Activated CD4-positive, alpha-beta T cell treated with anti-CD3 and anti-CD28 coated beads for 36 hours (primary cell): ENCODE measurements at places on chromosomes 3 and 15. TPM values are rescaled to one million over a fixed set of nuclear protein-coding genes. Genes with fewer than 3 reads are reported as not detected.

The CEP152 gene
- total RNA-seq, result 34.4 TPM

The PCSK6 gene
- total RNA-seq, result 0.95 TPM

The SERINC4 gene
- total RNA-seq, result 0.42 TPM

The ASB14 gene
- total RNA-seq, result not detected

The CPN2 gene
- not detected for total RNA-seq

The ALDH1A2 gene
- not detected for total RNA-seq

The PPP1R14D gene
- total RNA-seq, result not detected

The LOXL1 gene
- total RNA-seq, result 2.5 TPM

The CHRNA5 gene
- 8.5 TPM for total RNA-seq

The FBXL22 gene
- total RNA-seq, result 0.61 TPM

The MORC1 gene
- not detected for total RNA-seq

- no peak overlapping the region for H3K4me3 ChIP-seq
- no peaks in the 10 kb centered on the region for H3K4me1 ChIP-seq
- no peak overlapping the region for H3K27ac ChIP-seq
- DNase-seq, result no peak
- peaks cover 36% of the 10 kb centered on the region for H3K27me3 ChIP-seq
Observed at GRCh38 chr3:186680869-186681268, 15.1 kb downstream of the HRG start.

DNA sequence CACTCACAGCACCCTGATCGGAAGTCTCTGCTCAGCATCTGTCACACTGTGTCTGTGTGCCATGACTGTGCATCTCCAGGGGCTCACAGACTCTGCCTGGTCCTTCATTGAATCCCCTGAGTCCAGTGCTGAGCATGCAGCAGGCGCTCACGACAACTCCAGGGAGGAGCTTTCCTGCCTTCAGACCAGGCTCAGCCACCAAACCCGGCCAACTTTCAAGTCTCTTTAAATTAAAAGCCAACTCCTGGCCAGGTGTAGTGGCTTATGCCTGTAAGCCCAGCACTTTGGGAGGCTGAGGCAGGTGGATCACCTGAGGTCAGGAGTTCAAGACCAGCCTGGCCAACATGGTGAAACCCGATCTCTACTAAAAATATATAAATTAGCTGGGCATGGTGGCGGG is 24.2 kb downstream of the GRAMD2A start:
- H3K4me3 ChIP-seq, result no peak overlapping the region
- no peaks in the 10 kb centered on the region for H3K4me1 ChIP-seq
- no peaks in the 10 kb centered on the region for H3K27me3 ChIP-seq
- no peaks in the 10 kb centered on the region for H3K36me3 ChIP-seq
- no peak for DNase-seq
- H3K27ac ChIP-seq, result no peak overlapping the region

DNA sequence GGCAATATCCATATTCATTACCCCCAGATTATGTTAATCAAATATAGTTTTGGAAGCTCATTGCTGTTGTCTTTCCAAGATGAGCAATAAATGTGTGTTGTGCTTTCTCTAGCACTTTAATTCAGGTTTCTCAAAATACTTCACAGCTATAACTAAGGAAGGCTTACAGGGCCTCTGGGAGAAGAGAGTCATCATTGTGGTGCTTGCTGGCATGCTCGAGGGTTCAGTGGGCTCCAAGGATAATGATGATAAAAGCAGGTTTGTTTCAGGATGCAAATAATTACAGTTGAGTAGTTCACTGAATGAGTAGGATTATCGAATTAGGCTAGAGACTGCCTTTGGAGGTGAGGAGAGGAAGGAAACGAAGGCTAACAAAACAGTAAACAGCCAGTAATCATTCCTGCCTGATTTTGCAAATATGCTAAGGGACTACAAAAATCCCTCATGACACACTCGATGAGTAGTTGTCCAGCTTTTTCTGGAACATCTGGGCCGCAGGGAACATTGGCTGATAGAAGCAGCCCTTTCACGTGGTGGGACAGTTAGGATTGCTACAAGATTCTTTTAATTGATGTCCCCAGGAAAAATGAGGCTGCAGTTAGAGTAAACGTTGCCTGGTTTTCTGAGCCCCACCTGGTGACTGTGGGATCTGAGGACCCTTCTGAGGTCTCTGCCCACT is 54.1 kb downstream of the SLC7A14 start:
- no peak for DNase-seq
- no peak overlapping the region for H3K4me3 ChIP-seq
- peaks cover 9% of the 10 kb centered on the region for H3K27me3 ChIP-seq
- H3K27ac ChIP-seq, result no peak overlapping the region

DNA sequence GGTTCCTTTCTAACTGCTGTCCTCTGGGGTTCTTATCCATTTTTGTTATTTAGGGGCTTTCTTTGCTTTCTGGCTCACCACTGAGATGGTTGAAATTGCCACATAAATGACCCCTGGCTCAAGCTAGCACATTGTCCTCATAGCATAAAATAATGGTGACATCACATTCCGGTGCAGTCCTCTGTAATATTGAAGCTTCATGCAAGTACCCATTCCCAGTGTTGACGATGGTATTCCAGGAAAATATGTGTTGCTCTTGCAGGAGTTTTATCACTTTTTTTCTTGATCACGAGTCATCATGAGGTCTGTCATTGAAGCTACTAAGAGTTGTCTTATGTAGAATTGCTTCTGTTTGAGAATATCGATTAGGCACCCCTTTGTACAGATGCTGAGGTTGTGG is 56.1 kb downstream of the CRTC3 start:
- peaks cover 30% of the 10 kb centered on the region for H3K36me3 ChIP-seq
- no peaks in the 10 kb centered on the region for H3K27me3 ChIP-seq
- no peak overlapping the region for H3K4me3 ChIP-seq
- no peak overlapping the region for H3K27ac ChIP-seq
- peaks cover 53% of the 10 kb centered on the region for H3K4me1 ChIP-seq

GRCh38 chr3:170007031-170007663 is 30.6 kb upstream of the GPR160 start:
- no peaks in the 10 kb centered on the region for H3K27me3 ChIP-seq
- no peaks in the 10 kb centered on the region for H3K36me3 ChIP-seq
- H3K4me1 ChIP-seq, result peaks cover 37% of the 10 kb centered on the region
- DNase-seq, result peak; percentile 65

- H3K4me3 ChIP-seq, result no peak overlapping the region
- H3K36me3 ChIP-seq, result peaks cover 46% of the 10 kb centered on the region
- DNase-seq, result no peak
- H3K4me1 ChIP-seq, result no peaks in the 10 kb centered on the region
Observed at GRCh38 chr3:8911781-8912180, 51.5 kb downstream of the RAD18 start.

DNA sequence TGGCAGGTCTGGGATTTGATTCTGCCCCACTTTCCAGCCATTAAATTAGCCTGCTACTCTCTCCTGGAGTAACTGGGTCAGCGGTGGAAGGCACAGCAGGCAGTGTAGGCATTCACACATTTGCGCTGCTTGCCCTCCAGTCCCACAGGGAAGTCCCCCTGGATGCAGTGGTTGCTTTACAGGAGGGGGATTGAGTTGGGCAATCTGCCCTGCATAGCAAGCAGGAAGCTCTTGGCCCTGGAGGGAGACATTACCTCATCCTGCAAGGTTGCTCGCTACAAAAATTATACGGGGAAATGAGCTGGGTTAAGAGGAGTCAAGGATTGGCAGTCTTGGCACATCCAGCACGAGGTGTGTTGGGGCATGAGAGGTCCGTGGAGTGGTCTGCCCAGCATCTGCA is 14.8 kb downstream of the MCM2 start:
- H3K4me1 ChIP-seq, result no peaks in the 10 kb centered on the region
- DNase-seq, result no peak
- H3K4me3 ChIP-seq, result no peak overlapping the region
- no peak overlapping the region for H3K27ac ChIP-seq

GRCh38 chr3:29335943-29336342 is 55.1 kb downstream of the RBMS3 start:
- no peaks in the 10 kb centered on the region for H3K27me3 ChIP-seq
- H3K36me3 ChIP-seq, result no peaks in the 10 kb centered on the region
- no peaks in the 10 kb centered on the region for H3K4me1 ChIP-seq
- no peak overlapping the region for H3K27ac ChIP-seq
- no peak for DNase-seq
- H3K4me3 ChIP-seq, result no peak overlapping the region

- no peak overlapping the region for H3K4me3 ChIP-seq
- H3K36me3 ChIP-seq, result no peaks in the 10 kb centered on the region
- no peaks in the 10 kb centered on the region for H3K4me1 ChIP-seq
- no peak overlapping the region for H3K27ac ChIP-seq
- H3K27me3 ChIP-seq, result peaks cover 2% of the 10 kb centered on the region
Observed at GRCh38 chr3:143109861-143110260, 9.7 kb upstream of the CHST2 start.

- DNase-seq, result no peak
- H3K27me3 ChIP-seq, result no peaks in the 10 kb centered on the region
- H3K27ac ChIP-seq, result no peak overlapping the region
- no peaks in the 10 kb centered on the region for H3K36me3 ChIP-seq
- H3K4me1 ChIP-seq, result no peaks in the 10 kb centered on the region
- H3K4me3 ChIP-seq, result no peak overlapping the region
Observed at GRCh38 chr3:32791833-32792232, 26.0 kb upstream of the TRIM71 start.

- H3K36me3 ChIP-seq, result peaks cover 39% of the 10 kb centered on the region
- peak overlapping the region; percentile 60 for H3K27ac ChIP-seq
- peak overlapping the region; percentile 4 for H3K4me3 ChIP-seq
- H3K4me1 ChIP-seq, result peaks cover 80% of the 10 kb centered on the region
- no peaks in the 10 kb centered on the region for H3K27me3 ChIP-seq
- no peak for DNase-seq
Observed at GRCh38 chr3:44981751-44982150, 5.7 kb downstream of the EXOSC7 start.

DNA sequence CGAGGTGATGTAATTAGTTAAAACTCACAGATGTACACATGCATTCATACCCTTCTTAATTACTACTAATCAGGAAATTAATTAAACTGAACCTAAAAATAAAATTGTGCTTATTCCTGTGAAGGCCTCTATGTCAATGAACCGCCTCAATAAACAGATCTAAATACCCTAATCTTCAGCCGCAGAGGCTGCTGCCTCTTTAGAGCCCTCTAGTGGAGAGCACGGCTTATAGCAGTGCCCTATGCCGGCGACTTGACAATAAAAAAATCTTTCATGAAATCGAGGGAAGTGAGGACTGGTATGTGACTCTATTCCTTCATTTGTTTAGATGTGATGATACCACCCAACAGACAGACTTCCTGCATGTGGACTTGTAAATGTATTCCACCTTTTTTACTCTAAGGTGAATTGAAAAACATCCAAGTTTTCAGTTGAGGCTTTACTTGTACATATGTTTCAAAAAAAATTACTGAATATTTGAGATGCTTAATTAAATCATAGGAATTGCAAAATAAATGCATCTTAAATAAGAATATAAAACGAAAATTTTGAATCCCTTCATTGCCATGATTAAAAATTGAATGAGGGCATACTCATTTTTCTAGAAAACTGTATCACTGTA is 8.3 kb upstream of the EPHA3 start:
- no peak overlapping the region for H3K27ac ChIP-seq
- peak; percentile 52 for DNase-seq
- no peak overlapping the region for H3K4me3 ChIP-seq
- peaks cover 2% of the 10 kb centered on the region for H3K27me3 ChIP-seq
- H3K36me3 ChIP-seq, result no peaks in the 10 kb centered on the region

DNA sequence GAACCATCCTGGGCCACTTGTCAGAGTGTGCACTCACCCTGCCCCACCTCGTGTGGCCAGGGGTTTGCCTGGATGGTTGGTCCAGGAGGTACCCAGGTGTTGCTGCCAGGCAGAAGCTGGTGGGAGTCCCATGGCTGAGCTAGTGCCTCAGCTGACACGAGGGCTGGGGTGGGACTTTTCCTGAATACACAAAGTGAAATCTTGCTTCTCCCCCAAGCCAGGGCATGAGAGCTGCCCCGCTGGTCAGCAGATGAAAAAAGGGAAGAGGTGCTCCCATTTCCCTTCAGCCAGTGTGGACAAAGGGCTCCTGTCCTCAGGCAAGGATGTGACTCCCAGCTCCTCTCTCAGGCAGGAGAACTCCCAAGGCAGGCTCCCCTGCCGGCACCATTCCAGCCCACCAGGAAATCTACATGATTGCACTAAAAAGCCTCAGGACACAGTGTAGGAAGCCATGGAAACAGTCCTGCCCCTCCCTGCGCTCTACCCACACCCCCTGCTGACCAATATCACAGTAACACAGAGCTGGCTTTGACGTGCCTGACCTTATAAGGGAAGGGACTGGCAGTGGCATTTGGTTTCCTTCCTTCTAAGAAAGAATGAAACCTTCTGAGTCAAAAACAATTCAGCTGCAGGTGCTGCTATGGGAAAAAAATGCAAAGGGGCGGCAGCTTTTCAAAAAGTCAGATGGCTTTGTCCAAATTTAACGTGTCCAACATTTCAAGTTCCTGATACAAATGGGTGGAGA is 33.9 kb downstream of the MYO5C start:
- no peak overlapping the region for H3K4me3 ChIP-seq
- peak overlapping the region; percentile 84 for H3K27ac ChIP-seq
- H3K4me1 ChIP-seq, result peaks cover 31% of the 10 kb centered on the region
- peak; percentile 83 for DNase-seq

- H3K36me3 ChIP-seq, result no peaks in the 10 kb centered on the region
- no peaks in the 10 kb centered on the region for H3K27me3 ChIP-seq
- no peaks in the 10 kb centered on the region for H3K4me1 ChIP-seq
- H3K4me3 ChIP-seq, result no peak overlapping the region
Observed at GRCh38 chr15:81752546-81752942, 293.3 kb downstream of the MEX3B start.

DNA sequence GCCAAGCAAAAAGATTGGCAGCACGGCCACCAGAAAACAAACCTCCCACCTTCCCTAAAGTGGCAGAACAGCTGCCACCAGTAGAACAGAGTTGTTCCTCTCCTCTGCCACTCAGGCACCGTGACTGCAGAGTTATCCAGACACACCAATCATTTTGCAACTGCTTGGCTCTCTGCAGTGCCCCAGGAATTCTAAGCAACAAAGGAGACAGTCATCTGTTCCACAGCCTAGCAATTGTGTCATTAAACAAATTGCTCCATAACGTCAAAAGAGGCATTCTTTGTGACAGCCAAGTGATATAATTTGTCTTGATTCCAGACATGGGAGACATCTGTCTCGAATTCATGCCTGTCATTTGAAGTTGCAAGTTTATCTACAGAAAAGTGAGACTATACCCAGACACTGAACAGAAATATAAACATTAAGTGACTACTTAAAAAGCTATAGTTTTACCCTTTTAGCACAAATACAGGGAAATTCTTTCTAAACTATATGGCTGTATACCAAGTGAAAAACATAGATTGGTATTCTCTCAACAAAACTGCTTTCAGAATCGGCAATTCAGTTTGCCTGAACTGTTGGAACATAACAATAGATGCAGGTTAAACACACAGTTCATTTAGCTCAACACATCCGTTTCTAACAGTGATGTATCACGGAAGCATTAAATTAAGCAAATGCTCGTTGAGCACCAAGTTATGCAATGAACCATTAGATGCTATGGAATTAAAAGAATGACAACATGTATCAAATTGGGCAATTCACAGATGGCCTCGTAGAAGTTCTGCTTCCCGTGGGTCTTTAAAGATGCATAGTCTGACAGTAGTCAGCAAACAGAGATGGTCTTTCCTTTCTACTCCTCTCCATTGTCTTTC is 281.3 kb downstream of the FGF12 start:
- H3K27ac ChIP-seq, result no peak overlapping the region
- H3K4me1 ChIP-seq, result no peaks in the 10 kb centered on the region
- no peaks in the 10 kb centered on the region for H3K36me3 ChIP-seq
- no peak overlapping the region for H3K4me3 ChIP-seq
- H3K27me3 ChIP-seq, result peaks cover 26% of the 10 kb centered on the region

GRCh38 chr3:24485511-24485910 is 9.1 kb downstream of the THRB start:
- DNase-seq, result no peak
- peaks cover 9% of the 10 kb centered on the region for H3K27me3 ChIP-seq
- no peak overlapping the region for H3K4me3 ChIP-seq
